ENCODE measurements at places on chromosomes 5 and 9. TPM values are rescaled to one million over a fixed set of nuclear protein-coding genes. Genes with fewer than 3 reads are reported as not detected.

INSL4 gene
- total RNA-seq = not detected

KCNN2 gene
- 2.7 TPM for total RNA-seq

ARHGEF28 gene
- 6.0 TPM for total RNA-seq

HEMGN gene
- 2.9 TPM for total RNA-seq

PDCD1LG2 gene
- total RNA-seq = 0.55 TPM

Data from right lobe of liver (tissue), 6 donors.